NAMALWA (cell line): ENCODE measurements at places on chromosomes 5 and 9.

DNA sequence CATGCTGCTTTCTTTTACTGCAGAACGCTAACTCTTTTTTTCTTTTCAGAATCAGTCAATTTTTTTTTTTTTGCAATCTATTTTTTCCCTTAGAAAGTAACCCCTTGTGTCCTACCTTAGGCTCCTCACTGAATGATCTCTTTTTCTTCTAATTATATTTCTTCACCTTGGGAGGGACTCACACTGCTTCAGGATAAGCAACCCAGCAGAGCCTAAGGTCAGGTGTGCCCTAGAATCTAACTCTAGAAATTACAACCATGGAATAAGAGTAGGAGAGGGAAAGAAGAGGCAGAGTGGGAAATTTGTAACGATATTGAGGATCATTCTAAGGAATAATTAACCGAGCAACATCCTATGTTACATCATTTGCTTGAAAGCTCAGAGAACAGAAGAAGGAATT lies 564.0 kb upstream of the MEF2C start:
- no peak for DNase-seq

DNA sequence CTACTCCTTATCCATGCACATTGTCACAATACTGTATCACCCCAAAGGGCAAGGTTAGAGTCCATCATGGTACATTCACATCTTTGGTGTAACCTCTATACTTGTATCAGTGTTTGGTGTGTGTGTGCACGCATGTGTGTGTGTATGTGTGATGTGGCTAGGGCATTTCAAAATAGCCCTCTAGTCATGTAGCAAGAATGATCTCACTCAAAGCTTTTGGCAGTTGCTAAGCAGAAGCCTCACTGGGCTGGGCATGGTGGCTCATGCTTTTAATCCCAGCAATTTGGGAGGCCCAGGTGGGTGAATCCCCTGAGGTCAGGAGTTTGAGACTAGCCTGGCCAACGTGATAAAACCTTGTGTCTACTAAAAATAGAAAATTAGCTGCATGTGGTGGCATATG lies 245.3 kb downstream of the ADGRV1 start:
- no peak for DNase-seq

- DNase-seq, result no peak
Observed at GRCh38 chr5:61617039-61617438, 285.0 kb downstream of the ZSWIM6 start.

- DNase-seq, result no peak
Observed at GRCh38 chr5:40436535-40437237, 243.0 kb upstream of the PTGER4 start.

GRCh38 chr5:83538786-83539462 lies 67.4 kb downstream of the VCAN start:
- no peak for DNase-seq

DNA sequence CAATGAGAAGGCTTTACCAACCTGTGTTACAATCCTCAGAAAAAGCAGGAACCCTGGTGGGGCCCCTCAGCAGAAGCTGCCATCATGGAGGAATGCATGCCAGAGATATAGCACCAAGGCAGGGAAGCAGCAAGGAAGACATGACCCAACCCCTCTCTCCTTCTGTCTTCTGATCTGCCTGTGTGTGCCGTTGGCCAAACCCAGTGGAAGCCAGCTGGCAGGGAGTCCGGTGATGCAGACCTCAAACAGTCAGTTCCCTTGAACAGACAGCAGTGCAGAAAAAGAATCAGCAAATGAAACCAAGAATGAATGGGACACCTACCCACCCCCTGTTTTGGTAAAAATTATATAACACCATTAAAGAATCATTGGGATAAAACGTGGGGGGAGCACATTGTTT lies 234.2 kb downstream of the ZNF608 start:
- DNase-seq, result no peak

DNA sequence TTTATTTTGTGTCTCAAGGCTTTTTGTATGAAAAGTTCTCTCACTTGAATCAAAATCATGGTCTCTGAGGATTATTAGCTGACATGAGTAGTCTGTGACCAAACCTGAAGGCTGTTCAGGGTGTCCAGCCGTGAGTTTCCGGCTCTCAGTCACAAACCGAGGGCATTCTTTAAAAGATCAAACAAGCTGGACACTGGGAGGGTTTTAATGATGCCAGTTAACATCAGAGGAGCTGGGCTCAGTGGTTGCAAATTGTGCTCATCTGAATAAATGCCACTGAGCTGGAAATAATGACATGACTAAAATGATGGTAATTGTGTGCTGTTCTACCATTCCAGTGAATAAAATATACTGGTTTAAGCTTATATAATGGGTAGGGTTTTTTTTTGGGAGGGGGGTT lies 153.1 kb downstream of the FOCAD start:
- no peak for DNase-seq

GRCh38 chr9:70672161-70672649 lies 257.7 kb upstream of the KLF9 start:
- no peak for DNase-seq

DNA sequence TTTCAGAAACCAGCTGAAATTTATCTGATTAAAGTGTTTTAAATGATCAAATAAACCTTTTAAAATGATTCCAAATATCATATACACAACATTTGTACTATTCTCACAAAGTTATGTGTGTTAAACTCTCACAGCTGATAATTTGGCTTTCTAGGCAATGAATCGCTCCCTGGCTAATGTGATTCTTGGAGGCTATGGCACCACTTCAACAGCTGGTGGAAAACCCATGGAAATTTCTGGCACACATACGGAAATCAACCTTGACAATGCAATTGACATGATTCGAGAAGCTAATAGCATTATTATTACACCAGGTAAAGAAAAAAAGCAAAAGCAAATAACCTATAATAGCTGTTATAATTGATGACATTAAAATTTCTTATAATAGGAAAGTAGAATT lies 72.4 kb downstream of the NNT start:
- DNase-seq, result no peak

- DNase-seq, result no peak
Observed at GRCh38 chr5:77167063-77167462, 43.4 kb upstream of the PDE8B start.

- no peak for DNase-seq
Observed at GRCh38 chr5:127031147-127031862, 947 bp upstream of the MARCHF3 start.

DNA sequence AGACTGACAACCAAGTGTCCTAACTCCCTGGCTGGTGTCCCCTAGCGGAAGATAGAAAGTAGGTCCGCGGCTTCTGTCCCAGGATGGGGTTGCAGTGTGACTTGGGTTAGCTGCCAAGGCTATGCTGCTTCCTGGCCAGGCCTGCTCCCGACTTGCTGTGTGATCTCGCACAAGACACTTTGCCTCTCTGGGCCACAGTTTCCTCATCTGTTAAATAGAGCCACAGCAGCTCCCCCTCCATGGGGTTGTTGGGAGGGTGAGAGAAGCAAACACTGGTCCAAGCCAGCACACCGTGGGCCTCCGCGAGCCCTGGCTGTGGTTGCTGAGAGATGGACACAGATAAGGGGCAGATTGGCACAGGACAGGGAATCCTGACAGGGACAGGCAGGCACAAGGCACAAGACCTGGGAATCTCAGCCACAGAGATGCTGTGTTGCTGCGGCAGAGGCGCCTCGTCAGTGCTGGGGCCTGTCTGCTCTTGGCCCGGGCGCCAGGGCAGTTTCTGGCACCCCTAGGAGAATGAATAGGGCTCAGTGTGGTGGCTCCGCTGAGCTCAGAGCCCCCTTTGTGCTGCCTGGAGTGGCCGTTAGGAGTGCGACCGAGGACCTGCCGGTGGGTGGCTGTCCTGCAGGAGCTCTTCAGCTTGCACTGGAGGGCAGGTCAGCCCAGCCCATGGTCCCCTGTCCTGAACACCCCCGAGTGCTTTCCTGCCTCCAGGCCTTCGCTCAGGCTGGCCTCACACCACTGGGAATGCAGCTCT lies 1.8 kb upstream of the SH2D3C start:
- DNase-seq, result no peak

DNA sequence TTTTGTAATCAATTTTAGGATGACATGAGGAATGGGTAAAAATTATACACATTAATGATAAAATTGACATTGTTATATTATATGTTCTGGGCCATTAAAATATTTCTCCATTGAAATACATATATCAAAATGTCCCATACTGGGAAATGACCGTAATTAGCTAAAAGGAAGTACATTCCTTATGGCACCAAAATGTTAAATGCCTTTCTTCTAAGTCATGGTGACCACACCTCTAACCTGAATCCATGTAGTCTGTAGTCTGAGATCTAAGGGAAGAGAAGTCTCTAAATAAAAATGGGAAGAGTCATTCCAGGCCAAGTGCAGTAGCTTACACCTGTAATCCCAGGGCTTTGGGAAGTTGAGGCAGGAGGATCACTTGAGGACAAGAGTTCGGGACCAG lies 10.0 kb upstream of the GDA start:
- DNase-seq, result no peak

DNA sequence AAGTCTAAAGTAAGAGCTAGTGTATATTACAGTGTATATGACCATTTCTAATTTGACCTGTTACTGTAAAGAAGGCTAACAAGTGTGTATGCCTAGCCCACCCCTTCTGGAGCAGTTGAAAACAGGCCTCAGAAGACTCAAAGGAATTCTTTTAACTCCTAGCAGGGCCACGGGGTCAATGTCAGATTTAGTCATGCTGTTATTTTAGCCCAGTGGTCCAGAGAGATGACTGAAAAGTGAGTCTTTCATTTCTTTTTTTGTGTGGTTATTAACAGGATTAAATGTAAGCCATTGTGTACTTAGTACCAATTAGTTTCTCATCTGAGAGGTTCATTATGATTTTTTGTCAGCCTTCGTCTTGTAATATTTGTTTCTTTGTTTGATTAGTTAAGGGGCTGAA lies 24.4 kb downstream of the ZCCHC7 start:
- DNase-seq, result peak; percentile 59

DNA sequence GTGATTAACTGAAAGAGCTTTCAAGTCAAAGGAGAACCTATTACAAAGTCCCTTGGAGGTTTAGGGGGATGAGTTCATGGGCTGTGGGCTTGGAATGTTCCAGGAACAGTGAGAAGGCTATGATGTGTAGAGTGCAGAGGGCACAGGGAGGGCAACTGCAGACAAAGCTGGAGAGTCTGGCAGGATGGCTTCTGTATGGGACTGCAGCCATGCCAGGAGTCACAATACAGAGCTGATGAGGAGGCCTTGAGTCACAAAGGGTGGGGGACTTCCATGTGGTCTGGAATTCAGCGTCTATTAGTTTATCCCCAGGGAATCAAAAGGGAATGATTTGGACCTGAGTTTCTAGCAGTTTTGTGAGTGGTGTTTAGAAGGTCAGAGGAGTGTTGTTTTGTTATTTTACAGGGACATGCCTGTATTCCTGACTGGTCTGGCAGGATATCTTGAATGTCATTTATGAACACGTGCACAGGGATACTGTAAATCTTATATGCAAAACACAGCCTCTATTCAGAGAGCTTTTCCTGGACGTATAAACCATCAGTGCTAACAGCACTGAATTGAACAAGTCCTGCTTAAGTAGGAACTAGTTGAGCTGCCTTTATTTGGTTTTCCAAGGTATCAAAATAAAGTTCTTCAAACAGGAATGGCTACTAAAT lies 14.3 kb upstream of the TEK start:
- no peak for DNase-seq

DNA sequence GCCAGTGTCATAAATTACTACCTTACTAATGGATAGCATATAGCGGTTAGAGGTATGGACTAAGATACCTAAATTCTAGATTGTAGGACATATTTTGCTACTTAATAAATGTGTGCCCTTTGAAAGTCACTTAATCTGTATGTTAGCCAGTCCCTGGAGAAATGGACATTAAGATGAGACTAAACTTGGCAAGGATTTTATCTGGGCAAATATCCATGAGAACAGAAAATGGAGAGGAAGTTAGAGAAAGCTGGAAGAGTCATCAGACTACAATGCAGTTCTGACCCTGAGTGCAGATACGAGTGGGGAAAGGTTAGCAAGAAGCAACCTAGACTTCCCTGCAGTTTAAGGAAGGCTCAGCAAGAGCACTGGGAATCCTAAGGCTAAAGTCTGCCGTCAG lies 33.0 kb downstream of the TBCA start:
- DNase-seq, result no peak

DNA sequence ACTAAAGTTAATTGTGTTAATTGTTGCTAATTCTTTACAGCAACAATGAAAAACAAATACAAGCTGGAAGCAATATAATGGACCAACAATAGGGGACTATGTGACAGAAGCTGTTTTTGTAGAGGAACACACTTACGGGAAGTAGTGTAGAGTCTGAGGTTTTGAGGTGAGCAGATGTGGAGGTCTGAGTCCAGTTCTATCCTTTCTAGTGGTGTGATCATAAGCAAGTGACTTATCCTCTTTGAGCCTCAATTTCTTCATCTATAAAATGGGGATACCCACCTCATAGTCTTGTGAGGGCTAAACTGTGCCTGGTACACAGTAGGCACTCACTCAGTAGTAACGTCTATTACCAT lies 28.3 kb downstream of the ALG2 start:
- DNase-seq, result no peak

DNA sequence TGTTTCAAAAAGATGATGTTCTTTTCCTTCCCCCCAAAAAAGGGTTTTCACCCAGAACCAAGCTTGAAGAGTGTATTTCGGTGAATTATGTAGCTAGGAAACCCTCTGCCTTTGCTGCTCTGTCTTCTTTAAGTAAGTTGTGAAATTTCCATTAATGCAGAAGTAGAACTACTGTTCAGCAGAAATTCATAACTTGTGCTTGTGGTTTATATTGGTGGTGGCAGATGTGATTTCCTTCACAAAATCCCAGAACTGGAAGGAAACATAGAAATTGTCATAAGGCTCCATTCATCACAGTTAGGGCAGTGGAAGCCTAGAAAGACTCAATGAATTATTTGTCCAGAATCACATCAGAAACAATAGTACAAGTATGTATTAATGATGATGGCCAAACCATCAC lies 42.1 kb upstream of the DAB2 start:
- DNase-seq, result no peak

- no peak for DNase-seq
Observed at GRCh38 chr9:76567086-76567485, 108.1 kb downstream of the GCNT1 start.

GRCh38 chr9:138046641-138047301 lies 169.2 kb downstream of the CACNA1B start:
- no peak for DNase-seq

DNA sequence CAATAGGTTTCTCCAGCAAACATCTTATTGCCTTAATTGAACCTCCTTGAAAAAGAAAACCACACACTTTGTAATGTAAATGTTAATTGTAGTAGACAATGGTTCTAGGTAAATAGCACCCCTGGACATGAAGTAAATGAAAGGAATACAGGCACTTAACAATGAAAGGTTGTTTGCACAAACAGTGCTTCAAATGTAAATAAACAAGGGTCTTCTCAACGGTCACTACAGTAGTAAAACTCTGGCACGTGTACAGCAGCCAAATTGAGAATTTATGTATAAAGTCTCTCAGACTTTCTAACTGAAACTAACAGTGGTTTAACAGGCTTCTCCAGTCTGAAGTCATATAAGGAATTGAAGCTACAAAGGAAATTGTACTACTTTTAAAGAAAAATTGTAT lies 218.3 kb downstream of the MEF2C start:
- DNase-seq, result no peak
